ENCODE measurements at places on chromosomes 6 and 20.

- no peak for DNase-seq
These were observed 9.1 kb downstream of the TMEM181 start for GRCh38 chr6:158569036-158569435.

DNA sequence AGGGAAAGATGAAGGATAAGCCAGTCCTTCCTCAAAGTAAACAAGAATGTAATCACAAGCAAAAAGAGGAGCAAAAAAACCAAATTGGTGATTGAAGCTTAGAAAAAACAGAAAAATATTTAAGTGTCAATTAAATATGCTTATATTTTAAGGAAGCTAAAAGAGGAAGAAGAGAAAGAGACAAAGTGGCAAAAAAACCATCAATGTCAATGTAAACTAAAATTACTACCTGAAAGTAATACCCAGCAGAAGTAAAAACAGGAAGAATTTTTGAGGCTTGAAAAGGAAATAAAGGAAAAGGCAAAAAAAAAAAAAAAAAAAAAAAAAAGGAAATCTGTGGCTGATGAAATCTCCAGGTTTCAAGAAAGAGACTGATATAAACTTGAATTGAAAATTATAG lies 36.2 kb upstream of the OGFRL1 start:
- no peak for DNase-seq

DNA sequence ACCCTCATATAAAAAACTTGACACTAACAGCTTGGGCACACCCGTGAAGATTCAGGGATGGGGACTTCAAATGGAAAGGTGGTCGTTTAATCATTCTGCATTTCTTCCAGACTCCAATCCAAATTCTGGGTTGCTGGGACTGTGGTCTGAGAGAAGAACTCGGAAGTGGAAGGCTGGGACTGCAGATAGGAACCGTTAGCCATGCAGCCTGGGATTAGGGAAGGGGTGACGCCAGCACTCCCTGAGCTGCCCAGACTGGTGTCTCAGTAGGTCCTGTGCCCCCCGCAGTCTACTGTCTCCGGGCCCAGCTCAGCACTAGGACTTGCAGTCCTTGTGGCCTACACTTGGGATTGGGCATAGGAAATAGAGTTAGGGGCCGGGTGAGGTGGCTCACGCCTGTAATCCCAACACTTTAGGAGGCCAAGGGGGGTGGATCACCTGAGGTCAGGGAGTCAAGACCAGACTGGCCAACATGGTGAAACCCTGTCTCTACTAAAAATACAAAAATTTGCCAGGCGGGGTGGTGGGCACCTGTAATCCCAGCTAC lies 511 bp upstream of the CLIC1 start:
- DNase-seq, result no peak

- no peak for DNase-seq
These were observed 33.1 kb upstream of the LCA5 start for GRCh38 chr6:79570129-79571029.

DNA sequence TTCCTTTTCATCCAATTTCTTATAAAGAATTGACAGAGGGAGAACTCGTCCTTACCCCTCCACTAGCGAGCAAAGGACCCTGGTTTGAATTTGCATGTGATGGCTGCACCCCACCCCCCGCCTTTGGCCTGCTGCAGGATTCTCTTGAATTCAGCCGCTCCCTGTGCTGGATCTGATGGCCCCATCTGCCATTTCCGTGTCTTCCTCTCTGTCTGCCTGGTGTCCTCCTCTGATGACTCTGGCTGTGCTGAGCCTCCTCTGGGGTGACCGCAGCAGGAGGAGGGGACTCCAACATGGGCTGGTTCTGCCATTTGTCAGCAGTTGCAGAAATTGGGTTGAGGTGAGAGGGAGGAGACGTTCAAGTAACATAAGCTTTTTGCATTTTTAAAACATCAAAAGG lies 188.8 kb downstream of the DLL1 start:
- DNase-seq, result no peak

- DNase-seq, result no peak
These were observed 3.6 kb upstream of the DSN1 start for GRCh38 chr20:36777167-36777566.

GRCh38 chr6:74753883-74754600 lies 451.8 kb downstream of the COL12A1 start:
- no peak for DNase-seq

- DNase-seq, result no peak
These were observed 222.8 kb downstream of the UST start for GRCh38 chr6:148969603-148970061.

- no peak for DNase-seq
These were observed 364.1 kb downstream of the ARHGAP18 start for GRCh38 chr6:129345890-129346289.

DNA sequence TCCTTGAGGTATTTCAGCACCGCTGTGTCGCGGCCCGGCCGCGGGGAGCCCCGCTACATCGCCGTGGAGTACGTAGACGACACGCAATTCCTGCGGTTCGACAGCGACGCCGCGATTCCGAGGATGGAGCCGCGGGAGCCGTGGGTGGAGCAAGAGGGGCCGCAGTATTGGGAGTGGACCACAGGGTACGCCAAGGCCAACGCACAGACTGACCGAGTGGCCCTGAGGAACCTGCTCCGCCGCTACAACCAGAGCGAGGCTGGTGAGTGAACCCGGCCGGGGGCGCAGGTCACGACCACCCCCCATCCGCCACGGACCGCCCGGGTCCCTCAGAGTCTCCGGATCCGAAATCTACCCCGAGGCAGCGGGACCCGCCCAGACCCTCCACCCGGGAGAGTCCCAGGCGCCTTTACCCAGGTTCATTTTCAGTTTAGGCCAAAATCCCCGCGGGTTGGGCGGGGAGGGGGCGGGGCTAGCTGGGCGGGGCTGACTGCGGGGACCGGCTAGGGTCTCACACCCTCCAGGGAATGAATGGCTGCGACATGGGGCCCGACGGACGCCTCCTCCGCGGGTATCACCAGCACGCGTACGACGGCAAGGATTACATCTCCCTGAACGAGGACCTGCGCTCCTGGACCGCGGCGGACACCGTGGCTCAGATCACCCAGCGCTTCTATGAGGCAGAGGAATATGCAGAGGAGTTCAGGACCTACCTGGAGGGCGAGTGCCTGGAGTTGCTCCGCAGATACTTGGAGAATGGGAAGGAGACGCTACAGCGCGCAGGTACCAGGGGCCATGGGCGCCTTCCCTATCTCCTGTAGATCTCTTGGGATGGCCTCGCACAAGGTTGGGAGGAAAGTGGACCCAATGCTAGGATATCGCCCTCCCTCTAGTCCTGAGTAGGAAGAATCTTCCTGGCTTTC lies 693 bp downstream of the HLA-F start:
- DNase-seq, result peak; percentile 84
